ENCODE measurements at places on chromosomes 2 and 18. TPM values are rescaled to one million over a fixed set of nuclear protein-coding genes. Genes with fewer than 3 reads are reported as not detected.

DNA sequence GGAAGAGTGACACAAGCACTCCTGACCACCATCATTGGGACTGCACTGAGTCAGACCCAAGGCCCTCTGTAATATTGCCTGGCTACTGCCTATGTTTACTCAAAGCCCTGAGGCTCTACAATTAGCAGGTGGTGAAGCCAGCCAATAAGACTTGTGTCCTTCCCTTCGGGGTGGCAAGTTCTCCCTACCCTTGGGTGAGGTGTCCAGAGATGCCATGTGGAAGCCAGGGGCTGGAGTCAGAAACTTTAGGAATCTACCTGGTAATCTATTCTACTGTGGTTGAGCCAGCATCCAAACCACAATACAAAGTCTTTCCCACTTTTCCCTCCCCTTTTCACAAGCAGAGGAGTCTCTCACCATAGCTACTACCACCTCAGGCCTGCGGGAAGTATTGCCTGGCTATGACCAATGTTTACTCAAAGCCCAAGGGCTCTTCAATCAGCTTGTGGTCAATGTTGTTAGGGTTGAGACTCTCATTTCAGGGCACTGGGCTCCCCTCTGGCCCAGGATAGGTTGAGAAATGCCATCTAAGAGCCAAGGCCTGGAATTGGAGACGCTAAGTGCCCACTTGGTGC lies 17.6 kb downstream of the DHRS9 start:
- H3K4me1 ChIP-seq: peaks cover 2% of the 10 kb centered on the region
- no peak overlapping the region for H3K27ac ChIP-seq
- H3K4me3 ChIP-seq: no peak overlapping the region
- H3K36me3 ChIP-seq: no peaks in the 10 kb centered on the region
- no peak for DNase-seq

GRCh38 chr2:141195087-141195486 lies 935.7 kb downstream of the LRP1B start:
- H3K36me3 ChIP-seq: no peaks in the 10 kb centered on the region
- no peak for DNase-seq
- no peak overlapping the region for H3K4me3 ChIP-seq

- H3K4me3 ChIP-seq: no peak overlapping the region
- no peak overlapping the region for H3K27ac ChIP-seq
- no peaks in the 10 kb centered on the region for H3K36me3 ChIP-seq
Measured at GRCh38 chr2:152189622-152190495, 14.3 kb upstream of the STAM2 start.

DNA sequence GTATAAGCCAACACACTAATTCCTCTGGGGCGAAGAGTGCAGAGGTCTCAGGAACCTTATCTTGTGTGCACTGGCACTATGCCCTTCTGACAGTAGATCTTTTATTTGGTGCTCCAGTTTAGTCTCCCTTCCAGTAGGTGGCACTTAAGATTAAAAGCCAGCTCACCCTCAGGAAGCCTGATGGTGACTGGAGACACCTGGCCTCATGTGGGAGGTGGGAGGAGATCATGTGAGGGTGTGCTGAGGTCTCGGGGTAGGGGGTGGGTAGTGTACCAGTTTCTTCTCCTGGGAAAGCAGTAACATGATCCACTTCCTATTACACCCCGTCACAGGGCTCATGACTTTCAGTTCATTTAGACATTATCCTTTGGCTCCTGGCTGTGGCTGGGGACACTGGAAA lies 654.9 kb downstream of the ADCYAP1 start:
- no peak overlapping the region for H3K27ac ChIP-seq
- no peak overlapping the region for H3K4me3 ChIP-seq
- no peak for DNase-seq
- H3K4me1 ChIP-seq: no peaks in the 10 kb centered on the region
- H3K27me3 ChIP-seq: no peaks in the 10 kb centered on the region

DNA sequence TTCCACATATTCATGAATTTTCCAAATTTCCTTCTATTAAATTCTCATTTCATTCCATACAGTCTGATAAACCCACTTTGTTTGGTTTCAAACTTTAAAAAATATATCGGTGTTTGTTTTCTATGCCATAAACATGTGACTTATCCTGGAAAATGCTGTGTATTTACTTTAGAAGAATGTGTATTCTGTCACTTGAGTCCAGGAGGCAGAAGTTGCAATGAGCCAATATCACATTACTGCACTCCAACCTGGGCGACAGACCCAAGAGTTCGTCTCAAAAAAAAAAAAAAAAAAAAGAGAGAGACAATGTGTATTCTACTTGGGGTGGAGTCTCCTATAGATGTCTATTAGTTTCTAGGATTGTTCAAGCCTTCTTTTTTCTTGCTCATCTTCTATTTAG lies 31.8 kb downstream of the MBD5 start:
- H3K36me3 ChIP-seq: no peaks in the 10 kb centered on the region
- no peaks in the 10 kb centered on the region for H3K4me1 ChIP-seq
- H3K27ac ChIP-seq: no peak overlapping the region
- no peaks in the 10 kb centered on the region for H3K27me3 ChIP-seq

DNA sequence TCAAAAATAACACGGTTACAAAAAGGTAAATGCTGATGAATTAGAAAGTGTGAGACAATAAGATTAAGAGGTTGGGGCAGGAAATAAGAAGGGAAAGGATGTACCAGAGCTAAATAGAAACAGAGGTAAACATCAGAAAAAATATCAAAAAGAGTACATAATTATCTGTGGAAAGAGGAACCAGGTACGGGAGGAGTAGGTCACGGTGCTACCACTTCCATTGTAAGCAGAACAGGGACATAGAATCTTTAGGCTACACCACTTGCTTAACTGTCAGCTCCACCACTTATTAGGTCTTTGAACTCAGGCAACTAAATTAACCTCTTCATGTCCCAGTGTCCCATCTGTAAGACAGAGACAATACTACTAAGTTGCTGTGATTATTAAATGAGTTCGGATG lies 350.3 kb downstream of the LRATD1 start:
- no peaks in the 10 kb centered on the region for H3K27me3 ChIP-seq
- no peak for DNase-seq
- no peaks in the 10 kb centered on the region for H3K36me3 ChIP-seq

The RAD51AP2 gene
- 0.16 TPM for total RNA-seq

The CCT4 gene
- total RNA-seq: 119 TPM
